T-helper 1 cell (primary cell): ENCODE measurements at places on chromosomes 12 and 14.

- DNase-seq: no peak
These were observed 23.4 kb downstream of the MAP1LC3B2 start for GRCh38 chr12:116582610-116583009.

GRCh38 chr12:98830657-98831056, 185.6 kb downstream of the APAF1 start:
- no peak for DNase-seq

GRCh38 chr12:6039894-6040601, 84.4 kb downstream of the VWF start:
- no peak for DNase-seq

DNA sequence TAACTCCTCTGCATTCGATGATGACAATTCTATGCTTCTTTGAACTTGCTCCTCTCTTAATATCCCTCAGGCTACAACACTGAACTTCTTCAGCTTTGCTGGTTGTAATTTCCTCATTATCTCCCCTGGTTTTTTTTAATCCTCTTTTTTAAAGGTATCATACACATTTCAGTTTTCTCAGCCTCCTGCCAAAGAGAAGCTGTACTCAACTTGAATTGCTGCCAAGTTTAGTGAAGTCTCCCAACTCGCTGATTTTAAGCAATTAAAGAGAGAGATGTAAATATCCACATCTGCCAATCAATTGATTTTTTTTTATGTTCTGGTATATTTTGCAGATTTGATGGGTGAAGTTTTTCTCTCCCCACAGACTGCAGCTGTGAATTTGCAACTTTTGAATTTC, 817.8 kb downstream of the GALC start:
- no peak for DNase-seq

DNA sequence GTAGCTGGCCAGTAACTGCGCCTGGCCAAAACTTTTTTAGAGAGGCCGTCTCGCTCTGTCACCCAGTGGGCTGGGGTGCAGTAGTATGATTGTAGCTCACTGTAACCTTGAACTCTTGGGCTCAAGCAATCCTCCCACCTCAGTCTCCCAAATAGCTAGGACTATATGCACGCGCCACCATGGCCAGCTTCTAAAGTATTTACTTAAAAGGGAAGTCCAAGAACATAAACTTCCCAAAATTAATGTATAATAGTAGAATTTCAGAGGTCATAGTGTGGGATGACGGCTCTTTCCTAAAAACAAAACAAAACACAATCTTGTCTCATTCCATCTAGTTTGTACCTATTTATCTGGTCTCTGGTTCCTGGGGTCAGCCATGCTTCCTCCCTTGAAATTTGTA, 42.2 kb upstream of the FOS start:
- no peak for DNase-seq

- no peak for DNase-seq
These were observed 19.4 kb upstream of the IFNG start for GRCh38 chr12:68178774-68179439.

DNA sequence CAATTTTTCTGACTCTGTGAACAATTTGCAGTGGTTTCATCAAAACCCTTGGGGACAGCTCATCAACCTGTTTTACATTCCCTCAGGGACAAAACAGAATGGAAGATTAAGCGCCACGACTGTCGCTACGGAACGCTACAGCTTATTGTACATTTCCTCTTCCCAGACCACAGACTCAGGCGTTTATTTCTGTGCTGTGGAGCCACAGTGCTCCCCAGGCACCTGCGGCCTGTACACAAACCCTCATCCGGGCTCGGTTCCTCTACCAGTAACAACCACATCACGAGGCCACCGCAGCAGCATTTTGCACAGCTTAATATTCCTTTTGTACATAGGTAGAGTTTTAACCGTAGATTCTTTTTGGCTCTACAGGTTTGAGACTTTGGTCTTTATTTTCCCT, 397.4 kb upstream of the OR4E1 start:
- no peak for DNase-seq

DNA sequence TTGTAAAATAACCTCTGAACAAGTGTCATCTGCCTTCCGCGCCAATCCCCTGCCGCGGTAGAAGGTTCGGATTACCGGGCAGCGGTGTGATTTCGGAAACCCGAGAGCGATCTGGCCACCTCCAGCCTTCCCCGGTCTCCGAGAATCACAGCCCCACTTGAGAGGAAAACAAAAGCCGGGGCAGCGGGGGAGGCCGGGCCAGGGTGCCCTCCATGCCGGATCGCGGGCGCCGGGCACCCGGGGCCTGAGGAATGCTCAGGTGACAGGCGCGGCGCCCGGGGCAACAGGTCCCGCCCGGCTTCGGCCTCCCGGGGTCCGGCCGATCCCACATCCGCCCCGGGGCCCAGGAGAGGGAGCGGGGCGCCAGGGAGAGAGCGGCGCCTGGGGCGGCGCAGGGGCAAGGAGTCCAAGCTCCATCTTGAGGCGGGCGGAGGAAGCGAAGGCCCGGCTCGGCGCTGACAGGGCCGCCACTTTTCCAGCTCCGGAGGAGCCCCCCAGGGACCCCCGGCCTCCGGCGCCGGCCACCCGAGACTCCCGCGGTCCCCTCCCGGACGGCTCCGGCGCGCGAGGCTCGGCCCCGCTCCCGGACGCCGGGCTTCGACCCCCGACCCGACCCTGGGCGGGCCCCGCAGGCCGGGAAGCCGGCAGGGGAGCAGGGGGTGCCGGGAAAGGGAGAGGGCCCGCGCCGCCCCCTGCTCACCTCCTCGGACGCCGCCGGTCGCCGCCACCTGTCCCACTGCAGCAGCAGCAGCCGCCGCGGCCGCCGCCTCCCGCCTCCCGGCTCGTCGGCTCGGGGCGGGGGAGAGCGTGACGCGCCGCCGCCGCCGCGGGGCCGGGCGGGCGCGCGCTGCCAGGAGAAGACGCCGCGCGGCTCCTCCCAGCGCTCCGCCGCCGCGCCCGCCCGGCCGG, at the start of gene CLIP1:
TSS of gene CLIP1 (minus strand) at position 849 of the 909 bp plus-strand sequence. CDS start 42,217 bp downstream, outside the sequence.
- DNase-seq: peak; percentile 51

DNA sequence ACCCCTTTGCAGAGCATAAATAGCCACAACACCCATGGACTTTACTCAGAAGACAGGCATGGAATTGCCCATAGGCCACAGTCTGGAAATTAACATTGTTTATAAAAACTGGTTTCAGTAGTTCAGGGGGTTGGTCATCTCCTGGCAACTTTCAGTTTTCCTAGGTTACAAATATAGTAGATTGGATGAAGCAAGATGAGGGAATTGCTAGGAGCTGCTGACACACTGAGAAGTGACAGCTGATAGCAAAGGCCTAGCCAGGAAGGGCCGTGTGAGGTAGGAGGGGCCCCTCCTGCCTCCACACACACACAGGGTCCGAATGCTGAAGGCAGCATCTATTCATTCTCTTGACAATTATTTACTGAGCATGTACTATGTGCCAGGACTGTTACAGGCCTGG, 8.3 kb downstream of the GALNT16 start:
- no peak for DNase-seq

GRCh38 chr12:122480753-122481152, 20.0 kb downstream of the ZCCHC8 start:
- no peak for DNase-seq

DNA sequence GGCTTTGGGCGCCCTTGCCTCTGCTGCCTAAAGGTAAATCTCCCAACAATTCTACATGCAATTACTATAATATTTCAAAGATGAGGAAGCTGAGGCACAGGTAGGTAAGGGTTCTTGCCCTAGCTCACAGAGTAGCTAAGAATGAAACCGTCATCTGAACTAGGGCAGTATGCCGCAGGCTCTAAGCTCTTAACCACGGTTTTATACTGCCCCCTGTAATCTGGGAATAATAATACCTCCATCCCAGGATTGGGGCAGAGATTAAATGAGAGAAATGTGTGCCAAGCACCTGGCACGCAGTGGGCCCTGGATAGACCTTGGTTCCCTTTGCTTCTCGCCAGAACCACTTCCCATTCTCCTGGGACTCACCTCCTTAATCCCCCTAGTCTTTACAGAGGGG, 1.5 kb upstream of the HRK start:
- no peak for DNase-seq

GRCh38 chr12:26513363-26514043, 318.1 kb downstream of the SSPN start:
- no peak for DNase-seq

DNA sequence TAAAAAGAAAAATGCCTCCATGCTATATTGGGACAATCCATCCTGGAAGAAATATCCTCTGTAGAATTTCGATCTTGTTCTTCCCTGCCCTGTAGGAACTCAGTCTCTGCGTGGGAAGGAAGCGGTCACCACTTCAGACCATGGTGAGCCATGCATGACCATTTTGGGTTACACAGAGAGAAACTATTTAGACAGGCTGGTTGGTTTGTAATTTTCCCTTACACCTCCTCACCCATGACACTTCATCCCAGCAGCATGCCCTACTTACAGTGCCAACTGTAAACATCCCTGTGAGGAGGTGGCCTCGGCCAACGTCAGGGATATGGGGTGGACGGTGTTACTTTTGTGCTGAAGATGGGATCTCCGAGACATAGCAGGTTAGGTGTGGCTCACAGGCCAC, 121.4 kb downstream of the SMOC1 start:
- DNase-seq: no peak
